ENCODE measurements at places on chromosomes 1 and 21. TPM values are rescaled to one million over a fixed set of nuclear protein-coding genes. Genes with fewer than 3 reads are reported as not detected.

The NFASC gene
- total RNA-seq: 10.5 TPM

The TESK2 gene
- 1.5 TPM for total RNA-seq

The SLC37A1 gene
- total RNA-seq: 3.0 TPM

The SPRR4 gene
- total RNA-seq: not detected

The GJB3 gene
- total RNA-seq: not detected

The EDARADD gene
- total RNA-seq: 1.6 TPM

The GTF2B gene
- total RNA-seq: 12.4 TPM

The OR2AK2 gene
- not detected for total RNA-seq

The BLACAT1 gene
- not detected for total RNA-seq

The ZMYND12 gene
- total RNA-seq: 1.4 TPM

The MX2 gene
- 4.8 TPM for total RNA-seq

The SLFNL1 gene
- total RNA-seq: 0.16 TPM

The FAM72C gene
- 0.14 TPM for total RNA-seq

The CAMK2N1 gene
- 11.8 TPM for total RNA-seq

The TNFRSF4 gene
- total RNA-seq: 1.4 TPM

The KCNT2 gene
- 0.81 TPM for total RNA-seq

The DAB1 gene
- total RNA-seq: 9.0 TPM

The NUDC gene
- total RNA-seq: 72.5 TPM

The CA6 gene
- total RNA-seq: 0.19 TPM

The PROX1 gene
- 82.9 TPM for total RNA-seq

The TSSK3 gene
- 1.2 TPM for total RNA-seq

The KCNA2 gene
- total RNA-seq: 1.5 TPM

The HSPB7 gene
- 4,074 TPM for total RNA-seq

The OR6N1 gene
- total RNA-seq: not detected

The LRRC71 gene
- not detected for total RNA-seq

The CHIT1 gene
- 0.51 TPM for total RNA-seq

The GPR157 gene
- 49.0 TPM for total RNA-seq

The FAM151A gene
- total RNA-seq: 1.5 TPM

The FABP3 gene
- total RNA-seq: 5,086 TPM

The RGS8 gene
- not detected for total RNA-seq

The ADORA1 gene
- 19.0 TPM for total RNA-seq

The C1QA gene
- 124 TPM for total RNA-seq

The RNPEP gene
- total RNA-seq: 18.7 TPM

The NTNG1 gene
- total RNA-seq: 0.38 TPM

The SASS6 gene
- 2.2 TPM for total RNA-seq

The SEC16B gene
- total RNA-seq: 1.5 TPM

The RIPK4 gene
- 0.08 TPM for total RNA-seq

The KPRP gene
- not detected for total RNA-seq

The RAP1GAP gene
- 4.5 TPM for total RNA-seq

The SYT11 gene
- 9.2 TPM for total RNA-seq

The WLS gene
- 97.2 TPM for total RNA-seq

The TMCC2 gene
- 1.2 TPM for total RNA-seq

The PLA2G4A gene
- total RNA-seq: 2.5 TPM

The EPHA8 gene
- total RNA-seq: not detected

The RCC1 gene
- 8.5 TPM for total RNA-seq

The CLCN6 gene
- total RNA-seq: 15.7 TPM

The ADGRL4 gene
- total RNA-seq: 25.3 TPM

The LIN9 gene
- 21.8 TPM for total RNA-seq

The DMBX1 gene
- total RNA-seq: not detected

The DSCAM gene
- total RNA-seq: not detected

The MATN1 gene
- total RNA-seq: not detected

The S100A14 gene
- 6.3 TPM for total RNA-seq

The OR2T29 gene
- not detected for total RNA-seq

The NR0B2 gene
- total RNA-seq: 4.7 TPM

The ARHGEF11 gene
- total RNA-seq: 29.3 TPM

The SLC2A5 gene
- 3.6 TPM for total RNA-seq

The B3GALT2 gene
- total RNA-seq: 93.9 TPM

The TRNAU1AP gene
- 15.9 TPM for total RNA-seq

The PRMT6 gene
- total RNA-seq: 4.5 TPM
